ENCODE measurements at places on chromosomes 3 and 15.

GRCh38 chr3:169169340-169169963, 494.1 kb downstream of the MECOM start:
- no peak for DNase-seq

DNA sequence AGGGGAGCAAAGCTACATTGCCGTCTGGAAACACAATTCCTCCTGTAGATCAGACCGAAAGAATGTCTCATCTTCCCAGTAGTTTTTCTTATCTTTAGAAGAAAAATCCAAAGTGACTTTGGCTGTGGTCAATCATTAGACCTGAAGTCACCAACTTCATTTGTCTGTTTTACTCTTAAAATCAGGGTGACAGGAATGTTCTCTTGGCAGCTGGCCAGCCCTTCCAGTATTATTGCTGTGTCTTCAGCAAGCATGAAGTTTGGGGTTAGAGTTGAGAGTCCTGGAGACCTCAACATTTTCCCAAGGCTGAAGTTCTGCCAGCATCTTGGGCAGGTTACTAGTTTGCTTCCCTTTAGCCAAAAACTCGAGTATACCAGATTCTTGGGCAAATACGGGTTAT, 32.5 kb downstream of the RSL24D1 start:
- no peak for DNase-seq

DNA sequence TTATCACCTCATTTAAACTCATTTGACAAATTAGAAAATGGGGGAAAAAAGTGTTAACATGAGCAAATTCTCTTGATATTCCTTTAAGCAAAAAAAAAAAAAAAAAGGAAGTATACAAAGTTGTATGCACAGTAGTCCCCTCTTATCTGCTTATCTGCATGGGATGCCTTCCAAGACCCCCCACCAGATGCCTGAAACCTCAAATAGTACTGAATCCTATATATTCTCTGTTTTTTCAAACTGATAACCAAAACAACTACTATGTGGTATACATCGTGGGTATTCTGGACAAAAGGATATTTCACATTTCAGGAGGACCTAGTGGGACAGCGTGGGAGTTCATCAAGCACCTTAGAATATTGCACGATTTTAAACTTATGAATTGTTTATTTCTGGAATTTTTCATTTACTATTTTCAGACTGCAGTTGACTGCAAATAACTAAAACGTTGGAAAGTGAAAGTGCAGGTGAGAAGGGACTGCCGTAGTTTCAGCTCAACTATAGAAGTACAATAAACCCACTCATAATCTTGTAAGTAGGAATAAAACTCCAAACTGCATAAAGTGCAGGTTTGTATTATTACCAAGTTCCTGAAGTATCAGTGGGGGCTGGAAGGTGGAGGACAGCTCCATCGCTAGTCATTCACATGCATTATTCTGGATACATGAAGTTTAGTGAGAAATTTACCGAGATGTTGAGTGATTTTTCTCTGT, 43.6 kb upstream of the PLCL2 start:
- no peak for DNase-seq

GRCh38 chr15:100247228-100248225, 94.2 kb downstream of the ADAMTS17 start:
- DNase-seq: no peak

DNA sequence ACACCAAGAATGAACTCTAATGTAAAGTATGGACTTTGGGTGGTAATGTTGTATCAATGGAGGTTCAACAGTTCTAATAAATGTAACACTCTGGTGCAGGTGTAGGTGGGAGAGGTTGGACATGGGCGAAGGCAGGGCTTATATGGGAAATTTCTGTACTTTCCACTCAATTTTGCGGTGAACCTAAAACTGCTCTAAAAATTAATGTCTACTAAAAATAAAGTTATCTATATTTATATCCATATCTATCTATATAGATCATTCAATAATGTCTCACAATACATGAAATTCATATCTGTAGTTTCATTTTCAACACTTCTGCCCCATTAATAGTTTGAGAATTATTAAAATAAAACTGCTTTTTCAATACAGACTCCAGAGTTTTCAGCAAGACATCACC, 49.3 kb downstream of the CD200R1 start:
- no peak for DNase-seq

DNA sequence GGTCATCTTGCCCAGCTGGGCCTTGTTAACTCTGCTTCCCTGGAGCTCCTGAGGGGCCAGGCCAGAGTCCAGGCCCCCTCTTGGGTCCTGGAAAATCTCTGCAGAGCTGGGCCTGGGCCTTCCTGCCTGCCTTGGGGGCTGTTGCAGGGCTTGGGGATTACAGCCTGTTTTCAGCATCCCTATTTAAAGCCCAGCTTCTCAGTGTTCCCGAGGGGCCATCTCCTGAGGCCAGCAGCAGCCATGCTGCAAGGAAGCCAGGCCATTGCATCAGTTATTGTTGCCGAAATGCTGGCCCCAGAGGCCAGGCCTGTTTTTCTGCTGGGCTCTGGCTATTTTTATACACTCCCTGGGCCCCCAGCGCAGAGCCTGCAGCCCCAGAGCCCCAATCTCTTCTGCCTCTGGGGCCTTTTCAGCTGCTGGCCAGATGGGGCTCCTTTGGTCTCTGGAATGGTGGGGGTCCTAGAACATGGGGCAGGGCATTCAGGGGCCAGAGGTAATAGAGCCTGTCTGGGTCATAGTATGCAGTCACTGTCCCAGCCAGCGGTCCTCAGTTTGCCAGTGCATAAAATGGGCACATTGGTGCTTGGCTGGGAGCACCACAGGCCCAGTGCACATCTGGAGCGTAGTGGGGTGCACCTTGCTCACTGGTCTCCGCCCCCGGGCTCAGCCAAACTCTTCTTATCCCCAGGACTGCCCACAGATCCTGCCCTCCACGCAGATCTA, 28.5 kb downstream of the PLXNA1 start:
- no peak for DNase-seq

DNA sequence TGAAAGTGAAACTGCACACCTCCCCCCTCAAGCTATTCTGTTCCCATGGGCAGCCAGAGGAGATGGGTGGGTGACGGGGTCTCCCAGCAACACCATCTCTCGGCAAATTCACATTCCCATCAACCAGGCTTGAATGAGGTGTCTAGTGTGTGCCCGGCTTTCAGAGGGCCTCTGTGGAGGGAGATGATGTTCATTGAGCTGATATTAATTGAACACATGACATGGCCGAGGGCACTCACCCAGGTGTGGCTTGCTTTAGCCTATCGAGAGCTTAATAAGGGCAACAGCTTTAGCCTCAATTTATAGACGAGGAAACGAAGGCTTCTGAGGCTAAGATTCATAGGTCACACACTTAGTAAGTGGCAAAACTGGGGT, 288.0 kb downstream of the UACA start:
- no peak for DNase-seq

GRCh38 chr15:42796955-42797782, 60.2 kb upstream of the CDAN1 start:
- no peak for DNase-seq

GRCh38 chr15:67202991-67203390, 51.5 kb downstream of the AAGAB start:
- DNase-seq: no peak

DNA sequence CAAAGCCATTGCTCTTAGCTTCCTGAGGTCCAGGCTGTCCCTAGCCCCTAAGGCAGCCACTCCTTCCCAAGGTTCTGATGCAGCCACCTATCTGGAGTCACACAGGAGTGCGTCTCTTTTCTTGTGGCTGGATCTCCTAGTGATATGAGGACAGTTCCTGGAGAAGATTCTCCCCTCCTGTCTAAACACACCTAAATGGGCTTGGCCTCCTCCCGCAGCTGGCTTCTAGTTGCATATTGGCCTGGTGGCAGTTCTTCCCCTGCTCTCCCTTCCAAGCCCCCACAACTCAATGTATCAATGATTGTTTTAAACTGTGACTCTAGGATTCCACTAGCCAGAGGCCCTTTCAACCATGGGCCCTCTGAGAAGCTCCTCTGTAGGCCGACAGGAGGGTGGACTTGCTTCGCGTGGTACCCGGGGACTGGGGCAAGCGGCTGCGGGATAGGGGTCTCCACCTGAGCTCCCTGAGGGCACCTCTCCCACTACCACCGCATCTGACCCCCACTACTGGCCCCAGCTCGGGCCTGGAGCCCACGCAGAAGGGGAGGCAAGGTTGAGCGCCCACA, 1.4 kb downstream of the ITGA11 start:
- no peak for DNase-seq

- no peak for DNase-seq
Measured at GRCh38 chr3:86837871-86838270, 153.1 kb downstream of the VGLL3 start.

GRCh38 chr3:158909870-158910269, 108.0 kb downstream of the MFSD1 start:
- no peak for DNase-seq

DNA sequence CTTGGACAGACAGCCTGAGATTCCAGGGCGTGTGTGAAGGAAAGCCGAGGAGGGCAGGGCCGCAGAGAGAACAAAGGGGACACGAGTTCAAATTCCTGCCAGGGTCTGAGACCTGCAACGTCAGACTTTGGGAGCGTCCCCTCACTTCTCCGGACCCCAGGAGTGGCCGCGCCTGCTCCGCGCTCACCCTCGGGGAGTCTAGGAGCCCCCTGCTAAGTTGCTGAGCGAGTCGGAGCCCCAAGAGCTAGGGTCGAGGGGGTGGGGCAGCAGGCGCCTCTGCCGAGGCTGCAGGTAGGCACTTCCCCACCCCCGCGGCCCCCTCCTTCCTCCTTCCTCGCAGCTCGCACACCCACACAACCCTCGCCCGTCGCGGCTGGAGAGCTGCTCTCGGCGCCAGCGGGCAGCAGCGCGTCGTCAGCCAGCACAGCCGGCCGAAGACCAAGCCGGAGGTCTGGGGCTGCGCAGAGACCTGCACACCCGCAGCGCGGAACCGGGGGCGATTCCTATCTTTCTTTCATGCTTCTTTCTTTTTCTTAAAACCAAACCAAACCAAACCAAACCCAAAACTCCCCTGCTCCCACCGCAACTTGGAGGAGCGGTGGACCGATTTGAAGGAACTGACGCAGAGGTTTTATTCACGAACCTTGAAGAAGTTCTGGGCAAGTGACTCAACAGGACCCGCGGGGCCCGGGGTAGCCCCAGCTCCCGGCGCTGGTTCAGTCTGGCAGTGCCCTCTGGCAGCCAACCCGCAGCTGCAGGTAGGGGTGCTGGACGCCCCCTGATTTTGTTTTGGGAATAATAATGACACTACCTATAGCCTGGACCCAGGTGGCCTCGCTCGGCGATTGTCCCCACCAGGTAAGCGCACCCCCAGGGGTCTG, at the start of gene ANKRD34C:
TSS of gene ANKRD34C (plus strand) at position 352 of the 881 bp plus-strand sequence. CDS start 10,563 bp downstream, outside the sequence.
- no peak for DNase-seq

DNA sequence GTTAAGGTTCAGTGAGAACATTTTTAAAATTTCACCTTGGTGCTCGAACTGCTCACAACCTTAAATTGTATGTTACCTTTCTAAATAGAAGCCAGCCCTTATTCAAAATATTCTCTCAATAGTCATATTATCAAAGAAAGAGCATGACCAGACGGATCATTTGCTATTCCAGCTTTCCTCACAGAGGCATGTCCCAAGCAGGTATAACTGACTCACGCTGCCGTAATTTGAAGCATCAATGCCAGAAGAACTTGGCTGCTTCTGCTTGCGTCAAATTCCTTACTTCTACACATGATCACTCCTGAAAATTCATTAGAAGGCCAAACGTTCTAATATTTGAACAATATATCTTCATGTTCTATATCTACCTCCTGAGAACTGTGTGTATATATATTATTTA, 69.5 kb upstream of the VGLL4 start:
- DNase-seq: no peak

- no peak for DNase-seq
Measured at GRCh38 chr3:45088543-45089358, 57.4 kb downstream of the CDCP1 start.

DNA sequence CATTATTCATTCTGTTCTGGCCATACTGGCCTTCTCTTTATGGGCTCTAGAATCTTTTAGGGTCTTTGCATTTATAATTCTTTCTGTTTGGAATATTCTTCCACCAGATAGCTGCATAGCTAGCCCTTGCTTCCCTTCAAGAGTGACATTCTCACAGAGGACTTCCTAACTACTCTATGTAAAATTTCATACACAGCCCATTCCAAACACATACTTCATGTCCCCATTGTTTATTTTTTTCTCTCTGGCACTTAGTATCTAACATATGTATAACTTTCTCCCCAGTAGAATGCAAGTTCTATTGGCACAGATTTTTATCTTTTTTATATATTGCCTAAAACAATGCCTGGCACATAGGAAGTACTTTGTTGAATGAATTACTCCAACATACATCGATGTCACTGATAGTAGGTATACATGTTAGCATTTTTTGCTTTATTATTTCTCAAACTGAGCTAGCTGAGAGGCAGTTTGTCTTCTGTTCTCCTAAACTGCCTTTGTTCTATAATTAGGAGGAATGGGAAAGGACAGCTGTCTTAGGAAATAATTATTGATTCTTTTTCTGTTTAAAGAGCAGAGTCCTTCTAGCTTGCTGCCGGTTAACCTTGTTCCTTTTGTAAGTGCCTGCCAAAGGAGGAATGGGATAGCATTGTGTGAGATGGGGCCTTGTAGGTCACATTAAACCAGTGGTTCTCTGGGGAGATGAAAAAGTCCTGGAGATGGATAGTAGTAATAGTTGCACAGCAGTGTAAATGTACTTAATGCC, 7.9 kb downstream of the FAM162A start:
- DNase-seq: no peak

DNA sequence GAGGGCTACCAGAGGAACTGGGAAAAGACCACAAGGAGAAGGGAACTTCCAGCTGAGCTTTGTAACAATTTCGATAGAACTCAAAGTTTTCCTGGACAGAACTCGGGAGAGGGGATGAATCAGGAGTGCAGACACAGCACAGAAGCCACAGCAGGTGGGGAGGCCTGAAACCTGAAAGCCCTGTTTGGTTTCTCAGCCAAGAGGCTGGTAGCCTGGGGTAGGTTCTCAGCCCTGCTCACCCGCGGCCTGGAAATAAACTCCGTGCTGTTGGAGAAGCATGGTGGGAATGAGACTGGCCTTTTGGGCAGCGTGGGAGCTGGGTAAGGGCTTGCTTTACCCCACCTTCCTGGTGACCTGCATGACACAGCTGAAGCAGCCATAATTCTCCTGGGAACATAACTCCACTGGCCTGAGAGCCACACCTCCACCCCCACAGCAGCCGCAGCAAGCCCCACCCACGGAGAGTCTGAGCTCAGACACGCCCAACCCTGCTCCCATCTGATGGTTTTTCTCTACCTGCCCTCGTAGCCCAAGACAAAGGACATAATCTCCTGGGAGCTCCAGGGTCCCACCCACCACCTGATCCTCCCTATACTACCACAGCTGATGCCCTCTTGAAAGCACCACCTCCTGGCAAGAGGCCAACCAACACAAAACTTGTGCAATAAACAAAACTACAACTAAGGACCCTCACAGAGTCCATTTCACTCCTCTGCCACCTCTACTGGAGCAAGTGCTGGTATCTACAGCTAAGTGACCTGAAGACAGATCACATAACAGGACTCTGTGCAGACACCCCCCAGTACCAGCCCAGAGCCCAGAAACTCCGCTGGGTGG, 52.5 kb upstream of the CHRM5 start:
- DNase-seq: no peak

GRCh38 chr3:147122350-147122749, 284.0 kb downstream of the ZIC4 start:
- no peak for DNase-seq

DNA sequence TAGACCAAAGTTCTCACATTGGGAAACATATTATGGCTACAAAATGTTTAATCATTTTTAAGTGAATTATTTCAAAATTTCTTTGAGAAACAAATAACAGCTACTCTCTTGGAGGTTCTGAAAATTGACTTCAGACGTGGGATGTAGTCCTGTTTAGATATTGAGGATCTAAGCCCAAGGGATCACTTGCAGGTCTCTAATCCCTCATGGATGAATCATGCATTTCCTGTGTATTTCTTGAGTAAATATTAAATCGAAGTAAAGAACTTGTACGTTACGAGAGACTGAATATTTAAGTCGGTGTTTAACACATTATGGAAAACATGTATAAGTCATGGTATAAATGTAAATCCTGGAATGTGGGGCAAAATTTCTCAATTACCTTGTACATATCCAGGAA, 119.8 kb downstream of the EPHA3 start:
- no peak for DNase-seq

Measured in stimulated activated CD4-positive, alpha-beta T cell treated with anti-CD3 and anti-CD28 coated beads, Interleukin-15, amount 100 ng/mL, for 48 hours (primary cell).